Immature natural killer cell (primary cell): ENCODE measurements at places on chromosomes 7 and 10.

- DNase-seq: no peak
These were observed 104.9 kb downstream of the CREB5 start for GRCh38 chr7:28517206-28517605.

- no peak for DNase-seq
These were observed 604 bp upstream of the SHTN1 start for GRCh38 chr10:117005527-117006055.

DNA sequence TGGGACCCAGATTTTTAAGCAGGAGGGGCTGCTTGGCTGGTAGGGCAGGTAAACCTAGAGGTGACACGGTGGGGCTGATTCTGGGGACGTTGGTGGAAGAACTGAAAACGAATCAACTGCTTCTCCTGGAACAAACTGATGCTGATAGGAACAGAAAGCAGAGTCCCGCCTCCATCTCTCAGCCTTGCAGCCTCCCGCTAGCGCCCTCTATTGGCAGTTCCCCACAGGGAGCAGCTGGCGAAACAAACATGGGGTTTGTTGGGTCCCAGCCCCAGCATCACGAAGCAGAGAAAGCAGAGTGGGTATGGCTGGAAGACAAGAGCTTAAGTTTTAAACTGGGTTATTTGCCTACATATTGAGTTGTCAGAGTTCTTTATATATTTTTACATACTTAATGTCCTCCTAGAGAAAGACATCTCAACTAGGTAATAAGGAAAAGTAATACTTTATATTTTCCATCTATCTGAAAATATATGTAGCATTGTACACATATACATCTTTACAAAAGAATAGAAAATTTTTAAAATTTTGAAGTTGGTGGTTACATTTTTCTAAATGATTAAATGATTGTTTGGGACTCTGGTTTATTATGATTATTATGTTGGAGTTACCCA lies 42.3 kb upstream of the FOXI2 start:
- peak; percentile 3 for DNase-seq

DNA sequence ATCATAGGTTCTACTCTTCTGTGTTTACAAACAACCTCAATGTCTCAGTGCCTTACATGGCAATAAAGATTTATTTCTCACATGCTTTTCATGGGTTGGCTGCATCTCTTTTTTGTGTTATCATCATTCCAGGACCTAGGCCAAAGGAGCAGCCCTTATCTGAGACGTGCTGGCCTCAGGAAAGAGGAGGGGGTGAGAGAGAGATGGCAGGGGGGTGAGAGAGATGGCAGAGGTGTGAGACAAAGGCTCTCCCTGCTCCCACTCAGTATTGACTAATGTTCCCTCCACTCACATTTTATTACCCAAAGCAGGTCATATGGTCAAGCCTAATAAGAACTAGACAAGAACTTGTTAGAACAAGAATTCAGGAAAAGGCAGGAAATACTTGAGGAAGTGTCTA lies 120.1 kb upstream of the PRR15 start:
- no peak for DNase-seq

DNA sequence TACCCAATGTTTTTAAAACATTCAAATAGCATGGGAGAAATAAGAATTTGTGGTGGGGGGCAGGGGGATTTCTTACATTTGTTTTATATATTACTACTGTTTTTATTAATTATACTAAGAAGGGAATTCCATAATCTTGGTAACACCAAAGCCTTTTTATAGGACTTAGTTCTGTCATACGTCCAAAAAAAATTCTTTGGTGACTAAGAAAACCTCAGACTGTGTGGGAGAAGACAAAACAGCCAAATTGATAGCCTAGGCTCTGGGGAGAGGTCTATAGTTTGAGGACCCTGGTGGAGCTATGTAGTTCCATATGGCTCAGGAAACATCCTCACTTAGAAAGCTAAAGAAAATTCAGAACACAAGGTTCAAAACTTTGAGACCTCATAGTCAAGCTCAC lies 23.4 kb downstream of the ACSM6 start:
- no peak for DNase-seq

GRCh38 chr7:100221231-100221718 lies 1.5 kb downstream of the PVRIG start:
- DNase-seq: peak; percentile 82

- no peak for DNase-seq
These were observed 8.0 kb downstream of the PWWP2B start for GRCh38 chr10:132404911-132405462.

- DNase-seq: no peak
These were observed 155.0 kb upstream of the LYZL2 start for GRCh38 chr10:30784524-30784896.

GRCh38 chr7:149457766-149458165 lies 3.1 kb downstream of the ZNF777 start:
- DNase-seq: no peak

DNA sequence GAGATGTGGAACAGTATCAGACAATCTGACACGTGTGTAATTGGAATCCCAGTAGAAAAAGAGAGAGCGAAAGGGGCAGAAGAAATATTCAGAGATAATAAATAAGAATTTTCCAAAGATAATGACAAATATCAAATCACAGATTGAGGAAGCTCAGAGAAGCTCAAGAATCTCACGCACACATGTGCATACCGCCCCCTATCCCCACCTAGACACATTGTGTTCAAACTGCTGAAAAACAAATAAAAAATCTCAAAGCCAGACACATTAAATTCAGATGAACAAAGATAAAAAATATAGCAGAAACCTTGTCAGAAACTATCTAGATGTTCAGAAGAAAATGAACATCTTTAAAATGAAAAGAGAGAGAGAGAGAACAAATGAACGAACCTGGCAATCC lies 17.2 kb downstream of the SFR1 start:
- DNase-seq: no peak

GRCh38 chr10:73590881-73591799 lies at the start of gene USP54:
USP54 (minus strand) TSS chr10:73591342; CDS start chr10:73575658, 15,684 bp downstream.
- peak; percentile 40 for DNase-seq

DNA sequence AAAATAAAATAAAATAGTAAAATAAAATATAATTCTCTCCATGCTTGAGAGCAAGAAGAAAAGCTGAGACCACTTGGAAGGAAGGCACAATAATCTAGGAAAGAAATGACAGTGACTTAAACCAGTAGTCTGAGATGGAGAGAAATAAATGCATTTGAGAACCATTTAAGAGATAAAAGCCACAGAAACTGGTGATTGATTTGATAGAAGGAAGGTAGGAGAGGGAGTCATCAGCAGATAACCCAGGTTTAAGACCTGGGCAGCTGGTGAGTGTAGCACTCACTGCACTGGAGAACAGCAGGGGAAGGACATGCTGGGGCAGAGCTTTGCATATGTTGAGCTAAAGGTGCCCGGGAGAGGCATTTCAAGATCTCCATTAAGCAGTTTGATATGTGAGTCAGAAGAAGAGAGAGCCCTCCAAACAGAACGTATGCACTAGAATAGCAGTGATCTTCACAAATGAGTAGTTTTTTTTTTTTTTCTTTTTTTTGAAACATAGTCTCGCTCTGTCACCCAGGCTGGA lies 268.0 kb downstream of the DYNC1I1 start:
- DNase-seq: no peak

GRCh38 chr10:35336921-35337823 lies 863 bp downstream of the CCNY start:
- DNase-seq: peak; percentile 35

- no peak for DNase-seq
These were observed 53.4 kb downstream of the COL17A1 start for GRCh38 chr10:104032144-104032775.

DNA sequence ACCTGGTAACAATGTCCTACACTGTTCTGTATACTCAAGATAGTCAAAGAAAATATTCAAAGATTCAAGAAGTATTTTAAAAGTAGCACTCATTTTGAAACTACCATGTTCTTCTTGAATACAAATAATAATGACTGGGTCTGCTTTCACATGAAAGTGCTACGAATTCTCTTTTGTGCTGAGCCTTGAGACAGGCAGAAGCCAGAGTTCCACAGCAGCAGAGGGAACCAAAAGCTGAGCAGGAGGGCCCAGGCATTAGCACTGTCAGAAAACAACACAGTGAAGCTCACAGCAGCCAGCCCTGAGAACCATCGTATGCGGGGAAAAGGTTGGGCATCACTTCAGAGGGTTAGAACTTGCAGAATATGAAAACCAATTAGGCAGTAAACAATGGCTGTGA lies 38.9 kb downstream of the ANKMY2 start:
- no peak for DNase-seq

- DNase-seq: no peak
These were observed 214.8 kb downstream of the GLRX3 start for GRCh38 chr10:130350996-130351395.

GRCh38 chr10:87578160-87578841 lies 73.6 kb downstream of the MINPP1 start:
- no peak for DNase-seq

GRCh38 chr7:67462781-67463191 lies 466.2 kb downstream of the TYW1 start:
- DNase-seq: no peak

DNA sequence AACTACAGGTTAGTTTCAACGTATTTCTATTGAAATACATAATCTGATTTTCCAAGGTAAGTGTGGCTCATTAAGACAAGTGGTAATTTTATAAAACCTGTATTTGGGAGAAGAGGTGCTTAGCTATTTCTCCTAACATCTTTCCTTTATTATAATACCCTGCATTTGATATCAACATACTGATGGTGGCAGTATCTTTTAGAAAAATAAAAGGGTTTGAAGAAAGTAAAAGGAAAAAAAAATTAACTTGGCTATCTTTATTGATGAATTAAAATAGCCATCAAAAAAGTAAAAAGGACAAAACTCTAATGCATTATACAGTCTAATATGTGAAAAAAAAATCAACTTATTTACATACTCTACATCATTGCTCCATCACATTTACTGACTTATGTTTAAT lies 68.0 kb downstream of the NRBF2 start:
- DNase-seq: no peak

DNA sequence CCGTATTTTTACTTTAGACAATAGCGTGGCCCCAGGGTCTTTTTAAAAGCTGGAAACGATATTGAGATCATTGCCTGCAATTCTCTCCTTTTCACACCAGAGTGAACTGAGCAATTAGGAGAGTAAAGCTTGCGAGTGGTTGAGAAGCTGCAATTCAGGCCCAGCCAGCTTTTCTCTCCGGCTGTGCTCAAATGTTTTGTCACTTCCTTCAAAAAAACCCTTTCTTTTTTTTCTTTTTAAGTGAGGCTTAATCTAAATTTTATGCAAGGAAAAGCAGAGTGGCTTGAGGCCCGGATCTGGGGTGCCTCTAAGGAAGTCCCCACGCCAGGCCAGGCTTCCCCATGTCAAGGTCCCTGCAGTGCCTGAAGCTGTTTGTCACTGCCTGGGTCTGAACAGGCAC lies 433.9 kb downstream of the GLRX3 start:
- DNase-seq: no peak

DNA sequence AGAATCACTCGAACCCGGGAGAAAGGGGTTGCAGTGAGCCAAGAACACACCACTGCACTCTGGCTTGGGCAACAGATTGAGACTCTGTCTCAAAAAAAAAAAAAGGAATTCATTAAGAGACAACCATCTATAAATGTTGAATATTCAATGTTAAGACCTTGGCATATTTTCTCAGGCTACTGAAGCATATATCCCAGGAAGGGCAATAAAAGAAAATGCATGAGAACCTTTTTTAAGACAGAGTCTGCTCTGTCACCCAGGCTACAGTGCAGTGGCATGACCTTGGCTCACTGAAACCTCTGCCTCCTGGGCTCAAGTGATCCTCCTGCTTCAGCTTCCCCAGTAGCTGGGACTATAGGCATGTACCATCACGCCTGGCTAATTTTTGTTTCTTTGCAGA lies 165.0 kb downstream of the JMJD1C start:
- DNase-seq: no peak

- DNase-seq: no peak
These were observed 33.3 kb downstream of the ARHGAP19 start for GRCh38 chr10:97259119-97259518.

DNA sequence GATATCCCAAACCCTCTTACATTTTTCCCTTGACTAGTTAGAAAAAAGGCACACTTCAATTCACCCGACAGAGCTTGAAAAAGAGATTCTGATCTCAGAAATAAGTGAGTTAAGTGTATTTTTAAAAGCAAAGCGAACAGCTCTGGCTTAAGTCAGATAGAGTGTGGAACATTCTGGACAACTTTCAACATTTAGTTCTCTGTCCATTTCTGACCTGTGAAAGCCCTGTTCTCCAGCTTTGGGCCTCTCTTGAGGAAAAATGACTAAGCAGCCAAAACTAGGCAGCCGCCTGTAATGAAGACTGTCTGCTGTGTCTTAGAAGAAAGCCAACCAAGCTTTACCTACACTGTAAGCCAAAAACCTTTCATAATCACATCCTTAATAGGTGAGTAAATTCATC lies 50.5 kb downstream of the CDK6 start:
- no peak for DNase-seq

GRCh38 chr7:36208426-36208825 lies 55.4 kb downstream of the EEPD1 start:
- no peak for DNase-seq

- no peak for DNase-seq
These were observed 230.8 kb upstream of the GHITM start for GRCh38 chr10:83908506-83908905.

GRCh38 chr10:50385624-50386023 lies 134.3 kb upstream of the ASAH2 start:
- no peak for DNase-seq

DNA sequence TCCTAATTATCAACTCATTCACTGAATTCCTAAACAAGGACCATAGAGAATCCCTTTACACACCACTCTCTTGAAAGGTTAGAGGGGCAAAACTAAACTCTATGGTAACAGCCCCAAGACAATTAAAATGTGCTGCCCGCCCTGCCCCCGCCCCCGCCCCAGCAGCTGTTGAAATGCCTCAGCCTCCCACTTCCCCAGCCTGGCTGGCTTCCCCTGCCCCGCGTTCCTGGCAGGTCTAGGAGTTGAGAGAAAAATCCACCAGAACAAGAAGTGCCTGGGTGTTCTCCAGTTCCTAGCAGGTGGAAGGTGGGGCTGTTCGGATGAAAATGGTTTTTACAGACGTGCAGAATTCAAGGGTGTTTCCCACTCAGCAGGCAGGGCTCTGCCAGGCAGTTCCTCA lies 109.5 kb upstream of the ZEB1 start:
- DNase-seq: no peak

DNA sequence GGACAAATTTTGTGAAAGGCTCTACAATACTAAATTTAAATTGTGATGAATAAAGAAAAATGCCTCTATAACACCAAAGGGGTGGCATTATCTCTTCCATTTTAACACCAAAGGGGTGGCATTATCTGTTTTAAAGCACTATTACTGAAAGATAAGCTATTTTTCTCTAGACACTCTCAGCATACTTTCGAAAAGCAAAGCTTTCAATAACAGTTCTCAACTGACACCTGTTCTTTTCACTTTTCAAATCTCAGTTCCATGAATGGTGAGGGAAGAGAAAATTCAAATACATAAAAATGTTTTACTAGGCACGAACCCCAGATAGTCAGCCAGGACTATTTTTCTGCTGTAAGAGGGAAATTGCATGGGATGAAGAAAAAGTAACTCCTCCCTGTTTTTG lies 103.8 kb downstream of the CPEB3 start:
- no peak for DNase-seq
